Myometrial cell (primary cell): ENCODE measurements at places on chromosomes 4 and X. TPM values are rescaled to one million over a fixed set of nuclear protein-coding genes. Genes with fewer than 3 reads are reported as not detected.

The ELF4 gene
- total RNA-seq = 18.3 and 19.6 TPM in 2 replicates

The FSTL5 gene
- total RNA-seq = 0.18 TPM in 1 of 2 replicates, not detected in the other

The C4orf51 gene
- not detected in 2 replicates for total RNA-seq

The POU4F2 gene
- total RNA-seq = not detected in 2 replicates

The PPP1R2C gene
- not detected in 2 replicates for total RNA-seq

The SAGE1 gene
- not detected in 2 replicates for total RNA-seq

The L1CAM gene
- 13.1 and 19.0 TPM in 2 replicates for total RNA-seq

The BANK1 gene
- 0.29 TPM in 1 of 2 replicates, not detected in the other for total RNA-seq

The UGT2B7 gene
- 0.71 TPM in 1 of 2 replicates, not detected in the other for total RNA-seq

The LRBA gene
- total RNA-seq = 19.6 and 32.8 TPM in 2 replicates

The SLC6A14 gene
- not detected in 2 replicates for total RNA-seq

The LCORL gene
- 4.0 and 35.1 TPM in 2 replicates for total RNA-seq

The MGARP gene
- total RNA-seq = 15.4 and 17.6 TPM in 2 replicates

The SRPK3 gene
- total RNA-seq = 0.35 TPM in 1 of 2 replicates, not detected in the other

The SOWAHB gene
- total RNA-seq = not detected in 2 replicates

The SCRG1 gene
- total RNA-seq = 0.29 TPM in 1 of 2 replicates, not detected in the other

The NUP62CL gene
- 1.4 TPM in 1 of 2 replicates, not detected in the other for total RNA-seq

The TCEAL2 gene
- total RNA-seq = not detected in 2 replicates

The ABLIM2 gene
- not detected in 2 replicates for total RNA-seq

The USP26 gene
- not detected in 2 replicates for total RNA-seq
